ENCODE measurements at places on chromosomes 1 and 21. TPM values are rescaled to one million over a fixed set of nuclear protein-coding genes. Genes with fewer than 3 reads are reported as not detected.

The GDAP2 gene
- 21.7 TPM for total RNA-seq

GRCh38 chr1:240441669-240442068 lies 170.3 kb downstream of the GREM2 start:
- DNase-seq, result no peak

The SLC9C2 gene
- not detected for total RNA-seq

DNA sequence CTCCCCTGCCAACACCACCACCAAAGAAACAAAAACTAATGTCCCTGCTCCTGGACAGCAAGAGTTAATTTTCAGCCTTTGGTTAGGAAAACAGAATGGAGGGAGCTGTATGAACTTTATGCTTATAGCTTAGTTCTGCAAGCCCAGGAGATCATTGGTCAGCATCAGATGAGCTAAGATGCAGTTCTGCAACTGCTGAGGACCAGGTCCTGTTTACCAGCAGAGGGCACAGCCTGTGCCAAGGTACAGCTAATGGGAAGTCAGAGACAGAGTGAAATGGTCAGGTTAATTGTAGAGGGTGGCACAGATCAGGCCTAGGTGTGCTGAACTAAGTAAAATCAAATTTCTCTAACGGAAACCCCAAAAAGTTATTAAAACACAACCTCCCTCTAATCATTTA lies 161.3 kb downstream of the ROR1 start:
- no peak for DNase-seq

DNA sequence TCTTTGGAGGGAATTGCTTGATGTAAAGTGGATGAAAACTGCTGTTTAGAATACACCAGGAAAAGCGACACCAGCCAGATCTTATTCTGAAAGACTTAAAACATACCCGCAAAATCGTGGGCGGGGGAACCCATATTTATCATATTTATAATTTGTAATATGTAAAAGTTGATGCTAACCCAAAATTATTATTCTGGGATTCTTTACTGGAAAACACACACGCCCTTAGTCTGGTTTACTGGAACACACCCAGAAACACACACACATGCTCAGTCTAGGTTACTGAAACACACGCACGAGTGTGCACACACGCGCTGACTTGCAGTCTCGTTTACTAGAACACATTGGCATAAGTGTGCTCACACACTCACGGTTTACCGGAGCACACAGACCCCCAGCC lies 32.5 kb downstream of the ATP5PO start:
- DNase-seq, result no peak

DNA sequence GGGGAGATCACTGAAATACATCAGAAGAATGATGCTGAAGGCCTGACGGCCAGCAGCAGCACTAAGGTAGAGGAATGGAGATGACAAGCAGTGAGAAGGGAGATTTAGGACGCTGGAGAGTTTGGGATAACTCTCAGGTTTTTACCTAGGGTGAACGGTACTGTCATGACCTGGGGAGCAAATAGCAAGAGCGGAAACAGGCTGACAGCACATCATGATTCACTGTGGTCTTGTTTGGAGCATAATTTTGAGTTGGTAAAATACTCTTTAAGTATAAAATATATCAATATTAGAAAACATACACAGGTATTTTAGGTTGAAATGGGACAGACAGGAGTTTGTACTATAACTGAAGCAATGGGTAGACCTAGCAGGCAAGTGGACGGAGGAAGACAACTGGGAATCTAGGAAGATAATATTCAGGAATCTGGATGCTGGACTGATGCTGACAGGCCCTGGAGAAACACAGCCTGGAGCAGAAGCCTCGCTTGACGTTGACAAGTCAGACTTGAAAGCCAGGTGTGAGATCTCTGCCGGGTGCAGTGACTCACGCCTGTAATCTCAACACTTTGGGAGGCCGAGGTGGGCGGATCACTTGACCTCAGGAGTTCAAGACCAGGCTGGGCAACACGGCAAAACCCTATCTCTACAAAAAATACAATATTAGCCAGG lies 33.3 kb downstream of the ALG14 start:
- no peak for DNase-seq

DNA sequence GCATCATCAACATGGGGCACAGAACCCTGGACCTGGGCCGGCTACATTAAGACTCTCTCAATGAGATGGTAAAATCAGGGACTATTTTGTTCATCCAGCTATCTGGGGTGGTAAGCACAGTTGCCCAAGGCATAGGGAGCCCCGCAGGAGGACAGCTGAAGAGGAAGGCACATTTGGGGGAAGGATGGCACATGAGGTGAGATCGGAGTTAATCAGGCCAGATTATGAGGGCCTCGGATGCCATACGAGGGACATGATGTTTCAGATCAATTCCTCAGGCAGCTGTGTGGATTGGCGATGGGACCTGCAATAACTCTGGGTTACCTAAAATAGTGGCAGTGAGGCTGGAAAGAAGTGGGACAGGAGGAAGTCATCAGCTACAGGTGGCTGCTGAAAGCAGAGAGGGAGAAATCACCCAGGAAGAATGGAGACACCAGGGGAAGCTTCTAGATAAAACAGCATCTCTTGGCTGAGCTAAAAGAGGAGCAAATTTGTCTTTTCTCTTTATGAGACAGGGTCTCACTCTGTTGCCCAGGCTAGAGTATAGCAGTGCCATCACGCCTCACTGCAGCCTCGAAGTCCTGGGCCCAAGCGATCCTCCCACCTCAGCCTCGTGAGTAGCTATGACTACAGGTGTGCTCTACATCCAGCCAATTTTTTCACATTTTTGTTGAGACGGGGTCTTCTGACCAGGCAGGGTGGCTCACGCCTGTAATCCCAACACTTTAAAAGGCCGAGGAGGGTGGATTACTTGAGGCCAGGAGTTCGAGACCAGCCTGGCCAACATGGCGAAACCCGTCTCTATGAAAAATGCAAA lies 21.1 kb downstream of the TOMM20 start:
- DNase-seq, result no peak

DNA sequence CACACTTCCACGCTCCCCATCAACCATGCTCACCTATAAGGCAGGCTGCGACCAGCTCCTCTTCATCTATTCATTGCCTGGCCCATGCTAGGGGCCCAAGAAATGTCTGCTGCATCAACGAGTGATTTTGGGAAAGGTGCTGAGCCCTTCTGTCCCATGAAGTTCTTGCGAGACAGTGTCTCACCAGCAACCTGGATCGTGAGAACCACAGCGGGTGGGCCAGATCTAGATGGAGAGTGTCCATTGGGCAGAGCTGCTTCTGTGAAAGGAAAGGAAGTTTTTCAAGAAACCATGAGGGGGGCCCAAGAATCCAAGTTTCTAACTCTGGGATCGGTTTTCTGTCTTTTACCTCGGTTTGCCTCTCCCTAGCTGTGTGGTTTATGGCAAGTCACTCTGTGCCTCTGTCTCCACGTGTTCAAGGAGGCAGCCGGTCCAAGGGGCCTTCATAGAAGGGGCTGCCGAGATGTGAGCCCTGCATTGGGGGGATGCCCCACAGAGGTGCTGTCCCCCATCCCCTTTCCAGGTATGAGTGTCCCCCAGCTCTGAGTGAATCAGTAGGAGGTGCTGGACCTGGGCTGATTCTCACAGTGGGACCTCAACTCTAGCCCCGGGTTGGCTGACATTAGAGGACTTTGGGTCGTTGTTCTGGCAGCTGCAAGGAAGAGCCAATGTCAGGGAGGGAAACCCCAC lies 8.3 kb upstream of the PADI1 start:
- DNase-seq, result no peak

The RSPH1 gene
- 3.5 TPM for total RNA-seq

DNA sequence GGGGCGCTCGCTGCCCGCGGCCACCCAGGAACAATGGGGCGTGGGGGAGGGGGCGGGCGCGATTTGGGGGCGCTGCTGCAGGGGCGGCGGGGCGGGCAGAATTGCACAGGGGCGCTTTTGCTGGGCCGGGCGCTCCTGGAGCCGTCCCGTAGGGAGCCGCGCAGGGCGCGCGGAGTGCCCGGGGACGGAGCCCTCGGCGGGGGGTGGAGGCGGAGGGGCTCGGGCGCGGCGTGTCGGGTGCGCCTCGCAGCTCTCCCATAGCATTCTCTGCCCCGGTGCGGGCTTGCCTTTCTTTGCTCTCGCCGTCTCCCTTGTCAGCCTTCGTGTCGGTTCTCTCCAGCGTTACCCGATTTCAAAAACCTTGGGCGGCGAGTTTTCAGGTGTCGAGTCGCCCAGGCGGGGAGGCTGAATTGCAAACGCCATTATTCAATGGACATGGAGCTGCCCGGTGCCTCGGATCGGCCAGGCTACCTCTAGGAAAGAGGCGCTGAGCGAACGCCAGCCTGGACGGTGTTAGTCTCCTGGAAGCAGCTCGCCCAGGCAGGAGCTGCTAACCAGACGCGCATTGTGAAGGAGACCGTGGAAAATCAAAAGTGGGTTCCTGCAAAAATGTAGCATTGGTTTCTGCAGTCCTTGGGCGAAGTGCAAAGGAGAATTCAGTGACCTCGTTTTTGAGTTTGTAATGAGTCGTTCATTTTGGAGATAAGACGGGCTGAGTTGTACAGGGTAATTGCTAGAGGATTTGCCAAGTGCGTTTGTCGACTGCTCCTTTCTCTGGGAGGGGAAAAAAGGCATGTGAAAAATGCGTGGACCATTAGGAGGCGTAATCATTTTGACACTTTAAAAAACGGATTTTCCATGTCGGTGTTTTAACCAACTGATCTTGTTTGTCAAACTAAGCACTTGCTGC lies 626 bp downstream of the CXADR start:
- DNase-seq, result peak; percentile 57

DNA sequence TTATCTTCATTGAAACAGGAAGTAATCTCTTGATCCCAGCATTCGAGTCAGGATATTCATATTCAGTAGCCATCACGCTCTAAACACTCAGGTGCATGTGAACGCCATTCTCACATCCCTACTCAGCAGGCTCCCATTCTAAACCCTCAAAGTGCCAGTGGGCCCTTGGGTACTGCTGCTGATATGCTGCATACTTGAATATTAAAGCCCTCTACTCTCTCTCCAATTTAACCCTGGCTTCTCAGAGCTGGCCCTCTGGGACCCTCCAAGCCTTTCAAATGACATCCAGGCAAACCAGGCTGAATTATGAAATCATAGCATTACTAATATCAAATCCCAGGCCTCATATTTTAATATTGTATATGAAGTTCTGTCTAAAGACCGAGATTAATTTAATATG lies 468.2 kb downstream of the NUF2 start:
- no peak for DNase-seq

GRCh38 chr1:177354247-177354646 lies 183.5 kb downstream of the BRINP2 start:
- no peak for DNase-seq

The C1orf174 gene
- 39.0 TPM for total RNA-seq

The ORC1 gene
- 40.4 TPM for total RNA-seq

GRCh38 chr21:28325618-28326017 lies 667.1 kb downstream of the LTN1 start:
- no peak for DNase-seq

The WNT3A gene
- total RNA-seq, result not detected

DNA sequence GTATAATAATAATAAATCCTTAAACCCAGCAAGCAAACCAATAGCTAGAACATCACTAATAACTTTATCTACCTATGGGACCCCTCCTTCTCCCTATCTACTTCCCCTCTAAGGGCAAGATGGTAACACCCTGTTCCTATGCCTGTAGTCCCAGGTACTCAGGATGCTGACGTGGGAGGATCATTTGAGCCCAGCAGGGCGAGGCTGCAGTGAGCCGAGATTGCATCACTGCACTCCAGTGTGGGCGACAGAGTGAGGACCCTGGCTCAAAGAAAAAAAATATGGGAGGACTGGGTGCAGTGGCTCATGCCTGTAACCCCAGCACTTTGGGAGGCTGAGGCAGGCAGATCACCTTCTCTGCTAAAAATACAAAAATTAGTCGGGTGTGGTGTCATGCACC lies 143.1 kb upstream of the SLC45A1 start:
- DNase-seq, result no peak

All from OCI-LY7 (cell line).